Hippocampal formation (tissue), 2 donors: ENCODE measurements at places on chromosomes 13 and 19.

DNA sequence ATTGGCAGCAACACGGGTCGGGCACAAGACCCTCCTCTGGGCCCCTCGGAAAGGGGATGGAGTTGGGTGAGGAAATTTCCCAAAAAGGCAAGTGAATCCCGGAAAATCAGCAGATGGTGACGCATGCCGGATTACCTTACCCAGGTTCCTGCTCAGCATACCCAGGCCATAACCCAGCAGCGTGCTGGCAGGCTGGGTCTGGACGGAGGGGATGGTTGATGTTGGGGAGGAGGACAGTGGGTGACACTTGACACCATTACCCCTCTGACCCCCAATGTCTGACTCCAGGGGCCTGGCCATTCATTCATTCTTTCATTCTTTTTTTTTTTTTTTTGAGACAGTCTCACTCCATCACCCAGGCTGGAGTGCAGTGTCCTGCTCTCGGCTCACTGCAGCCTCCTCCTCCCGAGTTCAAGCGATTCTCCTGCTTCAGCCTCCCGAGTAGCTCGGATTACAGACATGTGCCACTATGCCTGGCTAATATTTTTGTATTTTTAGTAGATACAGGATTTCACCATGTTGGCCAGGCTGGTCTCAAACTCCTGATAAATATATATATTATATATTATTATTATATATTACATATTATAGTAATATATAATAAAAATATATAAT, 799 bp downstream of the PVR start:
- no peak for DNase-seq

- no peak for DNase-seq
Observed at GRCh38 chr13:99254830-99255229, 3.3 kb downstream of the GPR18 start.

DNA sequence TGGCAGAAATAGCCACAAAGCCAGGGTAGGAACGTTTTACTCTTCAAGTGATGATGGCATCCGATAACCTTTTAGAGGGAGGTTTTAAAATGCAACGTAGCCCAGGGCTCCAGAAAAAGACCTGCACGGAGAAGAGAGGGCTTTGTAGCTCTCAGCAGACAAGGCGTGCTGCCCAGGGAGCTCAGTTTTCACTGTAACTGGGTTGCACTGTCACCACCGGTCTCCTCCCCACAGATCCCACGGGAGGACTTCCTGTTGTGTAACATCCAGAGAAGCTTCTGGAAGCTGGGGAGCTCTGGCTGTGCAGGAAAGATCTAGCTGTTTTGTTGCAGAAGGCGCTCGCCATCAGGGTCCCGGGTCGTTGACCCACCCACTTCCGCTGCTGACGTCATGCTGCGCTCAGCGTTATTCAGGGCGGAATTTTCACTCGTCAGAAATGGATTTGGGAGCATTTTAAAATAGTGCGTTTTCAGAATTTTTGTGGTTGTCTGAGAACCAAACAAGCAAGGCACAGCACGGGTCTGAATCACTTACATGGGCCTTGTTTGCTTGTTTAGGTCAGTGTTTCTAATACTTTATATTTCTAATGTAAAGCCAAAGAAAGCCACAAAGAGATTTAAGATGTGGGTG, 50.8 kb downstream of the ATP11A start:
- DNase-seq: no peak

DNA sequence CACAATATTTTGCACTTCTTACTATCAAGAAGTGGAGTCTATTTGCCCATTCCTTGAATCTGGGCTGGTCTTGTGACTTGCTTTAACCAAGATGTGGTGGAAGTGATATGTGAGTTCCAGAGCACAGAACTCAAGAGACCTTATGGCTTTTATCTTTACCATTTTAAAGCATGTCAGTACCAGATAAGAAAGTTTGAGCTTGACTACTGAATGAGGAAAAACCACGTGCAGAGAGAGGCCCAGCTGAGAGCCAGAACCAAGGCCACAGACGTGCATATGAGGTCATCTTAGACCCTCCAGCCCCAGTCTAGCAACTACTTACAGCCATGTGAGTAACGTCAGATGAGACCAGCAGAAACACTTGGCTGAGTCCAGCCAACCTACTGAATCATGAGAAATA, 6.3 kb upstream of the CDK8 start:
- no peak for DNase-seq

DNA sequence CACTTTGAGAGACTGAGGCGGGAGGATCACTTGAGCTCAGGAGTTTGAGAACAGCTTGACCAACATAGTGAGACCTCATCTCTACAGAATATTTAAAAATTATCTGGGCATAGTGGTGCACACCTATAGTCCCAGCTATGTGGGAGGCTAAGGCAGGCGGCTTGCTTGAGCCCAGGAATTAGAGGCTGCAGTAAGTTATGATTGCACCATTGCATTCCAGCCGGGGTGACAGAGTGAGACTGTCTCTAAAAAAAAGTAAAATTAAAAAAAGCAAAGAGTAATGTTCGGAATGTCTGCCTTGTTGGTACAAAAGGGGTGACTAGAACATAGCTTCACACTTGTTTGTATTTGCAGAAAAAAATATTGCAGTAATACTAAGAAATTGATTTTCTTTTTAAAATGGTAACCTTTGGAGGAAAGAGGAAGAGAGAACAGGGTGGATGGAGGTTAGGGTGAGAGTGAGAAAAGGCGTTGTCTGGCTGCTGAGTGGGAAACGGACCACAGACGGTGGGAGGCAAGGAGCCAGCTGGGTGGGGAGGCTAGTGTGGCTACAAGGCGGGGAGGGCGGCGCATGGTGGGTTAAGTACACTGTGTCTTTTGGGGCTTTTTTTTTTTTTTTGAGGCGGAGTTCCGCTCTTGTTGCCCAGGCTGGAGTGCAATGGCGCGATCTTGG, 10.2 kb downstream of the PPP1R14A start:
- DNase-seq: no peak

DNA sequence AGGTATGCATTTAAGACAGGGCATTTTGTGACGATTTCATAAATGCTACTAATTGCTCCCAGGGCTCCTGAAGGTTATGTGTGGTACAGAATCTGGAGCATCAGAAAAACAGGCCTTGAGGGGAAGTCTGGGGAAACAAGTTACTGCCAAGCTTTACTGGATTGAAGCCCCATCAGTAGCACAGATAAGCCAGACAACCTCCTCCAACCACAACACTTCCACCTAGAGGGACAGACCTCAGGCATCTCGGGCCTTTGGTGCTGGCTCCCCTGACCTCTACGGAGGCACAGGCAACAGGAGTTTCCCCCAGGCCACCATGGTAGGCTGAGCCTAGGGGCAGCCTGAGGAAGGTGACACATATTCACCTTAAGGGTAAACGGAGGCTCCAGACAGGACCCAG, 54.1 kb downstream of the ABCC4 start:
- no peak for DNase-seq
